Posterior vena cava (tissue), 2 donors: ENCODE measurements at places on chromosomes 3 and 15.

DNA sequence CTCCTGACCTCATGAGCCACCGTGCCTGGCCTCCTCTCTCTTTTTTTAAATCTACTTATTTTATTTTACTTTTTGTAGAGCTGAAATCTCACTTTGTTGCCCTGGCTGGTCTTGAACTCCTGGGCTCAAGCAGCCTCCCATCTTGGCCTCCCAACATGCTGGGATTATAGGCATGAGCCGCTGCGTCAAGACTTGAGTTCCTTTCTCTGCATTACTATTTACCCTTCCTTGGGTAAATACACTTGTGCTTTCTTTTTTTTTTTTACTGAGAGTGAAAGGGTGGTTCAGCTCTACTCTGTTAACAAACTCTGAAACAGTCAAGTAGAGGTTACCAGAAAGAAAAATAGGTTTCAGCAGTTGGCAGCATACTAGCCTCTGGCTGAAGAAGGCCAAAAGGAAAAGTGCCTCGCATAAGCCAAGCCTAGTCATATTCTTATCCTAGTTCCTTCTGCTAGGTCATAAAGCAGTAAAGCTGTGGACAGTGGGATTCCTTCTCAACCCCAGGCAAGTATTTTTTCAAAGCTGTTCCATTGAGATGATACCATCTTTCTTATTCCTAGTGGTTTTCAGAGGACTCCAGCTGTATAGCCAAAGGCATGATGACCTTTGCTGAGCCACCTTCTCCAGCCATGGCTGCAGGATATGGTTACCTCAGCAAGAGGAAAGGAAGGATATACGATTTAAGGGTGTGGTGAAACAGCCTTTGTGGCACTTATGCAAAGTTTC, 135.1 kb downstream of the RBPMS2 start:
- no peak for DNase-seq

GRCh38 chr15:74723754-74724334, 1.5 kb downstream of the CYP1A1 start:
- DNase-seq, result no peak

DNA sequence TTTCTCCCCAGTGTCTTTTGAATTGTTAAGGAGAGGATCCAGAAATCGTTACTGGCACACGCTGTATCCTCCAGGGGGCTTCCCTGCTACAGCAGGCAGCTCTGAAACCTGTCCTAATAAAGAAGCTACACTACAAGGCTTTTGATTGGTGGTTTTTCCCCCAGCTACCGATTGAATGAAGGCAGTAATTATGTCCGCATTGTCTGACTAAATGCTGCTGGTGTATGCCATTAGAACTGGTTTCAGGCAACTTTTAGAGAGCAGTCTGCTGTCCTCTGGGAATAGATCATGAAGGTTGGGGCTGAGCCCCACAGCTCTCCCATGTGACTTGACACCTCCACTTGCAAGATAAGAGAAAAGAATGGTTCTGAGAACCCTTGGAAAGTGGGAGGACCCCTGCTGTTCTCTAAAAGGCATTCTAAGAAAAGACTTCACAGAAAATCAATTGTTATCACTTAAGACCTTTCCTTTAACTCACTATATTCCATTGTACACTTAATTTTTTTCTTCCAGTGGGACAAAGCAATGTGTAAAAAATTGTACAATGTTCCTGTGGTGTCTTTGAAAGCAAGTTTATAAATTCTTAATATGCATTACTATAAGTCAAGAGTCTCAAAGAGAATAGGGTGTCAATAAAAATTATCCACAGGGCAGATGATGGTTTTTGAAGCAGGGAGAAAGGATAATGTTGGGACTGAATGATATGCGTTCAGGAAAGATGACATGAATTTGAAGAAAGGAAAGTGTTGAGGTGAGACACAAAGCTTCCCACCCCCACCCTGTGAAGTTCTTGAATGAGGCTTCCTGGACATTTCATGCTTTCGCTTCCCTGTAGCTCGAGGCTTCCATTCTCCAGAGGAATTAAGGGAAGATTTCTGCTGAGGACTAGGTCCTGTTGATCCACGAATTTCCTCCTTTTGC, 53.0 kb upstream of the DAZL start:
- DNase-seq, result no peak

DNA sequence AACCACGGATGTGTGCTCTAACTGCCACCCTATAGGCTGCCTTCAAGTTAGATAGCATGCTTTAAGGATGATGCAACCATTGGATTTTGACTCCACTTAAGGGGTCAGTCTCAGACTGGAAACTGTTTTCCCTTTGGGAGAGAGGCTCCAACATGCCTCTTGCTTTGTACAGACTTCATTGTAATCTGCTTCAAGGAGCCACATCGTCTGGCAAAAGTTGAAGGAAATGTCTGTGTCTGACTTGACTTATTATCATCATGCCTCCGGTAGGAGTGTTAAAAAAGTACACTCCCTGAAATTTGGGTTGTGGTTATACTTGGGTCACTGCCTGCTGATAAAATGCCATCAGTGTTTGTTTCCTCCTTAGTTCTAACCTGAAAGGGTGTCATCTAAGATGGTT, 245.4 kb upstream of the CDIN1 start:
- DNase-seq, result no peak

GRCh38 chr15:26134812-26135211, 271.7 kb upstream of the ATP10A start:
- no peak for DNase-seq

- DNase-seq, result no peak
Measured at GRCh38 chr3:39848365-39848764, 39.0 kb downstream of the MYRIP start.
